ENCODE measurements at places on chromosomes 11 and 22.

- DNase-seq: no peak
Measured at GRCh38 chr11:19072464-19072863, 11.9 kb upstream of the MRGPRX2 start.

DNA sequence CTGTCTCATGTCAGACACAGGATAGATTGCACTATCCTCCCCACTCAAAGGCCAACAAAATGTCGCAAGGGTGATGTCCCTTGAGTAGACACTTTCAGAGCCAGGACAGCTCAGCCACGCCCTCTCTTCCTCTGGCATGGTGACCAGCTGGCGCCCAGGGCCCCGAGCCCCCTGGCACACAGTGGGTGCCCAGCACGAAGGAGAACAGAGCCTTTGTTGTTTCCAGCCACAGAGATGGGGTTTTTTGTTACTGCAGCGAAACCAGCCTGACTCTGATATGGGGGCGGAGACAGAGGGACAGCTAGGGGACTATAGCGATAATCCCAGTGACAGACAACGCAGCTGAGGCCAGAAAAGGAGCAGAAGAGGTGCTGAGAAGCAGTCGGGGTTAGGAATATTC, 23.3 kb upstream of the CCND1 start:
- no peak for DNase-seq

DNA sequence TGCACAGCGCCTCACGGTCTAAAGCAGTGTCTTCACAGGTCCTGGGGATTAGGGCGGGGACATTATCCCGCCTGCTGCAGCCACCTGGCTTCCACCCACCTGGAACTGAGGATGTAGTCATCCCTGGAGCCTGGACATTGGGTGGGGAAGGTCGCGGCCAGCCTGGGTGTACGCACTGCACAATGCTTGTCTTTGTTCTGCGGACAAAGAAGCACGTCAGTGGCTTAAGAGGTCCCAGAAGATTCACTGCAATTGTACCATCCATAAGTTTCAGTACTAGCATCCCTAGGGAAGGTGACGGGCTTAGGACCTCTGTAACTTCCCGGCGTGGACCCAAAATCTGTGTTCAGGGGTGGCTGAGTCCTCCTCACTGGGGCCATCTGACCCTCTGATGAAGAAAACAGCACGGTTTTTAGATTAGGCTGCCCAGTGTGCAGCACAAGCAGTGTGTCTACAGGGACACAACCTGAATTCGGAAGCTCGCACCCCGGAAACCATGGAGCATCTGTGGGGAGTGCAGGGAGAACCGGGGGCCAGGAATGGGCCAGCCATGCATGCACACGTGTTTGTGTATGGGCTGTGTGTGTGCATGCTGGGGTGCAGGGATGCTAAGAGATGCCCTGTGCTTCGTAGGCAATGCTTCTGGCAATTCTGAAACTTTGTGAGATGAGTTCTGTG, 342.6 kb upstream of the B3GAT1 start:
- no peak for DNase-seq

DNA sequence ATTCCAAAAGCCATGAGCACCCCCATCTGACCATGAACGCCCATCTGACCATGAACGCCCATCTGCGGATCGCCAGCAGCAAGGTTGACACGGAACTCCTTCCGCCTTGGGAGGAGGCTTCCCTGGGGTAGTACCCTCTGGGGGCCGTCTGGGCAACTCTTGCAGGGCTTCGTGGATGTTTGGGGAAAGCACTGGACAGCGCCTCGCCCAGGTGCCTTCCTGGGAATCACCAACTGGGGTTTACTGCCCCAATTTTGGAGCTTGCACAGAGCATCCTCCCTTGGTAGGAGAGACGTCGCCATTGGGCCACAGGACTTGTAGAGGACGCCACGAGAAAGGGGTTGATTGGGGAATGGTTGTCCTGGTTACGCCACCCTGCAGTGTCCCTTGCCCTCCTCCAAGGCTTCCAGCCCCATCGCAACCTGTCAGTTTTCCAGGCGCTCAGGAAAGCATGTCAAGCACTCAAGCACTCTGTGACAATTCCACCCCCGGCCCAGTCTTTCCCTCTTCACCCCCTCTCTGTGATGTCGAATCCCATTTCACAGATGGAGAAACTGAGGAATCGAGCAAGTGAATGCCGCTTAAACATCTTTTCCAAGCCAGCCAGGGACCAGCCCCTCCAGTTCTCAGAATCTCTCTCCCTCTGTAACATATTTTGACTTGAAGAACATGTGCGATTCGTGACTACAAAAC, 914 bp upstream of the PRDM11 start:
- DNase-seq: no peak

GRCh38 chr11:64057890-64058289, 22.2 kb downstream of the FLRT1 start:
- no peak for DNase-seq

DNA sequence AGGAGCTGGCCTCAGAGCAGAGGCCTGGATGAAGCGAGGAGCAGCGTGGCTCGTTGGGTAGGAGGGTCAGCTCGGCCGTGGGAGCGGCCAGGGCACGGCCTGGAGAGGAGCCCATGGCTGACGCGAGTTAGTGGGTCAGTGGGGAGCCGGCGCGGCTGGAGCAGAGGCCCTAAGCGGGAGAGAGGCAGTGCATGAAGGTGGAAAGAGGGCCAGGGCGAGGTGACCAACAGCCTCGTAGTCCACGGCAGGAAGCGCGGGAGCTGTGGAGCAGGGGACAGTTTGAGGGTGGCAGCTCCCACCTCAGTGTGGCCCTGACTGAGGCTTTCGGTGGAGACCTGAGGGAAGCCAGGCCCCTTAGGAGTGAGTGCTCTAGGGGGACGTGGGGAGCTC, 24.1 kb downstream of the DCPS start:
- DNase-seq: no peak

DNA sequence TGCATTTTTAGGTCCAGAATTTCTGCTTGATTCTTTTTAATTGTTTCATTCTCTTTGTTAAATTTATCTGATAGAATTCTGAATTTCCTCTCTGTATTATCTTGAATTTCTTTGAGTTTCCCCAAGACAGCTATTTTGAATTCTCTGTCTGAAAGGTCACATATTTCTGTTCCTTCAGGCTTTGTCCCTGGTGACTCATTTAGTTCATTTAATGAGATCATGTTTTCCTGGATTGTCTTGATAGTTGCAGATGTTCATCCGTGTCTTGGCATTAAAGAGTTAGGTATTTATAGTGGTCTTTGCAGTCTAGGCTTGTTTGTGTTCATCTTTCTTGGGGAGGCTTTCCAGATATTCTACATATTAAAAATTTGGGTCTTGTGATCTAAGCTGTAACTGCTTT, 694.8 kb upstream of the CCDC179 start:
- DNase-seq: no peak

All from NCI-H2107 (cell line).